Activated CD4-positive, alpha-beta T cell treated with anti-CD3 and anti-CD28 coated beads, Interleukin-2, amount 10 ng/mL, durations not matched to agents 24 days and 14 days (primary cell): ENCODE measurements at places on chromosomes 3 and 15. TPM values are rescaled to one million over a fixed set of nuclear protein-coding genes. Genes with fewer than 3 reads are reported as not detected.

CCNB2 gene
- 38.6 and 39.2 TPM in 2 replicates for total RNA-seq

MEIS2 gene
- total RNA-seq = not detected in 2 replicates

ROPN1 gene
- not detected in 2 replicates for total RNA-seq

ERICH6 gene
- not detected in 2 replicates for total RNA-seq

GABRB3 gene
- total RNA-seq = not detected in 2 replicates

CCR3 gene
- total RNA-seq = not detected in 2 replicates

MESP2 gene
- total RNA-seq = 0.24 TPM in 1 of 2 replicates, not detected in the other

NCBP2 gene
- total RNA-seq = 101 and 105 TPM in 2 replicates

EEF1AKMT4 gene
- total RNA-seq = 14.3 and 15.9 TPM in 2 replicates

DAZL gene
- 0.07 and 0.19 TPM in 2 replicates for total RNA-seq

PLSCR1 gene
- 84.2 and 86.0 TPM in 2 replicates for total RNA-seq

TIGIT gene
- total RNA-seq = 2.5 and 4.7 TPM in 2 replicates

AGBL1 gene
- not detected in 2 replicates for total RNA-seq

MORC1 gene
- total RNA-seq = not detected in 2 replicates

NMNAT3 gene
- total RNA-seq = 0.73 and 1.0 TPM in 2 replicates

TTLL13 gene
- 0.44 and 1.4 TPM in 2 replicates for total RNA-seq
